Spinal cord (tissue), 10 donors: ENCODE measurements at places on chromosomes 11 and 22.

DNA sequence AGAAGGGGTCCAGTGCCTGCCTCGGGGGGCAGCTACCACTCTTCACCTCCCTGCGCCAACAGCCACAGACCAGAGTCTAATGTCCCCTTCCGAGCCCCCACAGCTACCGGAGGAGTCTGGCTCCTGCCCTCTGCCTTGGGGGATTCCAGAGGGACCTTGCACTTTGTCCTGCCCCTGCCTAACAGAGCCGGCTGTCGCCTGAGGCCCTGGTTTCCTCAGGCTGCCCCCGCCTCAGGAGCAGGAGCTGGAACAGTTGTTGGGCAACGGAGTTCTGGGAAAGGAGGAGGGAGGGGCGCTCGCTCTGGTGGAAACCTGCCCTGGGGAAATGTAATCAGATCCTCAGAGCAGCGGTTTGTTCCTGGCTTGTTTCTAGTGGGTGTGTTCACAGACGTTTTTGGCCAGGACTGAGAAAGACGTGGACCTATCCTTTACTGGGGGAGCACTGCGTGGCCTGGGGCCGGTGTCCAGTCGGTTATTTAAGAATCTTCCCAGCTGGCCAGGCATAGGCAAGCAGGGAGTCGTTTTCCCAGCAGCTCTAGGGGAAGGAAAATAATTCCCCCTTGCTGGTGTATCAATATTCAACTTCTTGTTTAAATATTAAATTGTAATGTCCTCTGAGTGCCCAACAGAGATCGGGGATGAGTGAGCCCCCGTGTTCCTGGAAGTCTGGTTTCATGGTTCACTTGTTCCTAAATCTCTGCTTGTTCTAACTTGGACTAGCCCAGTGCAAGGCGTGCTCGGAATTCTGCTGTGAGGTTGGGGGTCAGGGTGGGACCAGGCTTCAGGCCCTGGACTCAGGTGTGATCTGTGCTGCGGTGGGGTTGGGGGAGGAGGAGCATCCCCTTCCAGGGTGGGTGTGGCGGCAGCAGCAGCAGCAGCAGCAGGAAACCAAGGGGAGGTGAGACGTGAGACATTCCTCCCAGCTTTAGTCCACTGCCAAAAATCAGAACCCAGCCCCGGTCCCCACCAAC lies 32.1 kb downstream of the A4GALT start:
- DNase-seq = no peak

DNA sequence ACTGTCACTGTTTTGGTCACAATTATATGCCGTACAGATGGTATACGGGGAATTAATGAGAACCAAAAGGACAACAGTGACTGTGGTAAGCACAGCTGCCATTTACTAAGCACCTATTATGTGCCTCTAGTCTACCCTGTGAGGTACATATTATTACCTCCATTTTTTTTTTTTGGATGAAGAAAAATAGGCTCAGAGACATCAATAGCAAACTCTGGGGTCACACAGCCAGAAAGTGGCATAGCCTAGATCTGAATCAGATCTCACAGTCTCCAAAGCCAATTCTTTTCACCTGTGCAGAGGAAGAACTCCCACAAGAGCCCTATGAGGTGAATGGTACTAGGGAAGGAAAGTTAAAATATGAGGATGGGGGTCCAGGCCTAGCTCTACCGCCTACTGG lies 68.9 kb downstream of the USP35 start:
- DNase-seq = no peak

DNA sequence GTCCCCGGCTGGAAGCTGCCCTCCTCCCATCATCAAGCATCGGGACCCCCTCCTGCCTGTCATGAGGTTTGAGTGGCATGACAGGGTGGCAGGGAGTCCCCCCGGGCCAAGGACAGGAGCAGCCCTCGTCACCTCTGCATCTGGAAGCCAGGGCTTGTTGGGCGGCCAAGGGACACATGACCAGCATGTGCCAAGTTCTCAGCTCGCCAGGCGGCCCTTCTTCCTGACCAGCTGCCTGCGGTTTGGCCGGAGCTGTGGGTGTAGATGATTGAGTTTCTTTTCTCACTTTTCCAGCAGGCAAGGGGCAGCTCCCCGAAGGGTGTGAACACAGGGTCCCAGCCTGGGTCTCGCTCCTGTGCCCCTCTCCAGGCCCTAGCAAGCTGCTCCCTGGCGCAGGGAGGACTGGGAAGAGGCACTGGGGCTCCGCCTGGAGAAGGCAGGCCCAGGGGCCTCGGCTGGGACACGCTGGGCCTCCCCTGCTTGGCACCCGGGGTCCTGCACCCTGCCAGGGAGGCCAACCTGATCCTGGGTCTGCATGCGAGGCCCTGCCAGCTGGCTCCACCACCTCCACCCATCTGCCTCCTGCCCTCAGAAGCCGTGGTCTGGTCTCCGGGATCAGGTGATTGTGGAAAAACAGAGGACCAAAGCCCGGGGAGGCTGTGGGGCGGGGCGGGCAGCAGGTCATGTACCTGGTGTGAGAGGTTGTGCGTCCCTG lies 13.4 kb downstream of the ARHGAP8 start:
- no peak for DNase-seq

DNA sequence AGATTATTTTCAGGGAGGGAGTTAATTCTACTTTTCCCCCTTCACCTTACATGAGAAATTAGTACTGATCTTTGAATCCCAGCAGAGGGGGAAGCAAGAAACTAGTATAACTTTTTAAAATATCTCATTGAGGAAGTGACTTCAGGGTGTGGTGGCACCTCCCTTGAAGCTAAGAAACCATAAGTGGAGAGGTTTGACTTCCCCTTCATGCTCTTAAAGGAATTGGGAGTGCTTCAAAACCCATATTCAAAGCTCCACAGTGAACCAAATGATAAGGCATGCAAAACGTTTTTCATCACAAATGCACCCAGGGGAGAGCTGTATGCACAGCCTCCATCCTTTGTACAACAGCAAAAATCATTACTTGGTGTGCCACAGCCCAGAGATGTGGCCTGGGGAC lies 540 bp downstream of the MS4A14 start:
- DNase-seq = no peak
